ENCODE measurements at places on chromosomes 5 and 9. TPM values are rescaled to one million over a fixed set of nuclear protein-coding genes. Genes with fewer than 3 reads are reported as not detected.

The PCDHB11 gene
- total RNA-seq: 0.34 TPM

The DMGDH gene
- 1.1 TPM for total RNA-seq

The CRB2 gene
- not detected for total RNA-seq

The TMEM174 gene
- total RNA-seq: not detected

The GTF2H2C gene
- 24.7 TPM for total RNA-seq

The DBH gene
- not detected for total RNA-seq

The GGTA1 gene
- 1.1 TPM for total RNA-seq

The PCDHB3 gene
- 0.34 TPM for total RNA-seq

The ADAM19 gene
- total RNA-seq: 8.0 TPM

The ERGIC1 gene
- total RNA-seq: 132 TPM

The TMC1 gene
- not detected for total RNA-seq

The IRX2 gene
- 0.25 TPM for total RNA-seq

The FOXE1 gene
- not detected for total RNA-seq

The SLC25A48 gene
- total RNA-seq: not detected

The FGF18 gene
- not detected for total RNA-seq

The FAM169A gene
- not detected for total RNA-seq

The PRSS3 gene
- total RNA-seq: 3.3 TPM

The SLC22A4 gene
- 3.7 TPM for total RNA-seq

The C9orf153 gene
- not detected for total RNA-seq

The LOX gene
- total RNA-seq: 151 TPM

The SOX30 gene
- not detected for total RNA-seq
